Colonic mucosa (tissue), 4 donors: ENCODE measurements at places on chromosomes 11 and 22. TPM values are rescaled to one million over a fixed set of nuclear protein-coding genes. Genes with fewer than 3 reads are reported as not detected.

OR56A1 gene
- not detected for total RNA-seq

RGL4 gene
- total RNA-seq = 0.45 TPM

VWCE gene
- total RNA-seq = 0.37 TPM

DNA sequence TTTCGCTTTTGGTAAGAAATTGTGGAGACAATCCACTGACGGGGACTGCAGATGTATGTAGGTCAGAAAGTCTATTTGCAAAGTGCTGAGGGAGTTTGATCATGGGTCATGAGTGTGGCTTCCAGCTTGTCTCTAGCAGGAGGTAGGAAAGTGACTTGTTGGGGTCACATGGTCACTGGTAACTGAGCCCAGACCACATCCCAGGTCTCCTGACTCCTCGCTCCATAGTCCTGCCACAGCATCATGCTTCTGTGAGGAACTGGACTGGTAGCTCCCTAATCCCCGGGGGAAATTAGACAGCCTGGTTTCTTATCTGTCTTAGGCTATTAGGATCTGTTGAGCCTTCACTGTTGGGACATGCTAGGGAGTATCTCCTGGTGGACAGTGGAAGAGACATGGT, 142.1 kb downstream of the MYO18B start:
- DNase-seq = no peak

- peak; percentile 88 for DNase-seq
Observed at GRCh38 chr11:3840870-3841425, at the start of gene RHOG. Gene RHOG, minus strand, starts transcription at chr11:3840959. Its CDS starts 12,821 bp downstream, at chr11:3828138.

DNA sequence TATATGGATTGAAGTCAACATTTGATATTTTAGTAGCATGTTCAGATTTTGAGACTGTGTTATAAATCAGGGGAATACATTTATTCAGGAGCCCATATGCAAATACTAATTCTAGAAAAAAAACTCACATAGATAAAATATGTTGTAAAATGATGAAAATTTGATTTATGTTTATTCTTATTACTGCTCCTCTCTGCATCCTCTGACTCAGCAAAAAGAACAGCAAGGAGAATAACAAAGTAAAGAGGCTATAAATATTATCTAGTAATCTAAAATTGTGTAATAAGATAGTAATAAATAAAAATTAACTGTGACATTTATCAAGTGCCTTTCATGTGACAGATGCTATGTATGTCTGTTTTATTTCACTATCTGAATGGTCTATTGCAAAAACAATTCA, 507.2 kb upstream of the ANO3 start:
- DNase-seq = no peak

DNA sequence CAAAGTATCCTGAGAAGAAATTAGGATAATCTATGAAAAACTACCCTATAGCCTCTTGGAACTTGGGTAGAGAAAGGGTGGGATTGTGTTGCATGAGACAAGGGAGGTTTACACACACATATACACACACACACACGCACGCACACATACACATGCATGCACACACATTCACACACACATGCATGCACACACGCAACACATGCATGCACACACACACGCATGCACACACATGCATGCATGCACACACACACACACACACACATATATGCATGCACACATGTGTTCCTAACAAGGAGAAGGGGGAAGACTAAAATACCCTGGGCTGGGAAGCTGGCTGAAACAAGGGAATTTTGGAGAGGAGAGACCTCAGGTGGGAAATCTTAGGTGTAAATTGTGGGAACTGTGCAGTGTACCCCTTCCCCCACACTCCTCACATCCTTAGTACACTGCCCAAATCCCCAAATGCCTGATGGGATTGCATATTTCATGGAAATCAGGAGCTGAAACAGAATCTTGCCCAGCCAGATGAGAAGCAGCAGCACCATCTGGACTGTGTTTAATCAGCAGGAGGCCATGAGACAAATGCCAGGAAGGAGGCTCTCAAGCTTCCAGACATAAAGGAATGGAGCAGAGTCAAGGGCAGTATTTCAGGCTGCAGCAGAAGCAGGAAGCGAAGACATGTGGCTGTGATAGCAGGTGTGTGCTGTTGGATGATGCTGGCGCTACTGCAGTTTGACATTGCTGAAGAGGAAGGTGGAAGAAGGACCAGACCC, 14.6 kb upstream of the POLD3 start:
- DNase-seq = no peak

GRCh38 chr22:26766510-26767350, 109.3 kb downstream of the MIAT start:
- DNase-seq = no peak

- DNase-seq = no peak
Observed at GRCh38 chr22:26702906-26703830, 45.8 kb downstream of the MIAT start.

- DNase-seq = no peak
Observed at GRCh38 chr22:33971561-33971961, 51.3 kb upstream of the LARGE1 start.

GRCh38 chr11:10329935-10330334, 25.1 kb downstream of the ADM start:
- DNase-seq = no peak
